Memory B cell (primary cell): ENCODE measurements at places on chromosomes 11 and 22.

- no peak for DNase-seq
Measured at GRCh38 chr11:43567396-43567975, 113.1 kb upstream of the HSD17B12 start.

DNA sequence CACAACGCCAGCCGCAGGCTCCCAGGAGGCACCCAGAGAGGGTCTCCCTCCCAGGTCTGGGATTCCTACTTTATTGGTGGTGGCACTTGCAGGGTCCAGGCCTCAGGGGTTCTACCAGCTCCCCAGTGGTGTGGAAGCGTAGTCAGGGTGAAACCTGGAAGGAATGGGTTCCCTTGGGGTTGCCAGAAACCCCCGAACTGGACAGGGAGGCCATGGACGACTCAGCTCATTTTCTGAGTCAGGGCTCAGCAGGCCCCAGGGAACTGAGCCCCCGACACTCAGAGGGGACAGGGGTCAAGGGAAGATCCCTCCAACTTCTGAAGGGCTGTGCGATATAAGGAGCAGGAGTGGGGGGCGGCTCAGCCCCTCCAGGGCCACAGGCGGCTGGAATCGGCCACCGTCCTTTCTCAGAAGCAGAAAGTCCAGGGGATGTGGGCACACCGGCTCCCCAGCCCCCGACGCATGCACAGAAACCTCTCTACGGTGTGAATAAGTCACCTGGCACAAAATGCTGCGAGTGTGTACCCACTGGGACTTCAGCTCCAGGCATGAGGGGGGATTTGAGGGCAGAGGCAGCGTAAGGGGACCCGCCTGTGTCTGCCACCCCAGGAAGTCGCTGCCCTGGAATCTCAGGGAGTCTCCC, 25.1 kb downstream of the MRGPRG start:
- DNase-seq: no peak

DNA sequence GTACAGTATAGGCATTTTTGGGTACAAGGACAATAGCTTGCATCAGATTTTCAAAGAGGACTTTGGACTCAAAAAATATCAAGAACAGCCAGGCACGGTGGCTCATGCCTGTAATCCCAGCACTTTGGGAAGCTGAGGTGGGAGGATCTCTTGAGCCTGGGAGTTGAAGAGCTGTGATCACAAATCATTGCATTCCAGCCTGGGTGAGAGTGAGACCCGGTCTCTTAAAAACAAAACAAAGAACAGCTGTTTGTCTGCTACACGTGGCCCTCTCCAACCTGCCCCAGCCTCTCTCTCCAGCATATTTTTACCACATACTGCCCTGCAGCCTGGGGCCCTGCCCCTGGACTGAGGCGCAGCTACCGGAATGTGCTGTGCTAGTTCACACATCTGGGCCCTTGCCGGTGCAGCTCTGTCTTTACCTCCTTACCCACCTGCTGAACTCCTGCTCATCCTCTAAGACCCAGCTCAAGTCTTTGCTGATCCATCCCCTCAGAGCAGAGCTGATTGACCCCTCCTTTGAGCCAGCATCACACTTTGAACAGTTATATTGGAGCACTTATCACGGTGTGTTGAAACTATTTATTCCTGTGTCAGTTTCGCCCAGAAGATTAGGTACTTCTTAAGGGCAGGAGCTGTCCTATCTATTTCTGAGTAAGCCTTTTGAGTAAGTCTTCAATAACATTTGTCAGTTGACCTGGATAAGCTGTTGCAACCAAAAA, 29.4 kb downstream of the GRIK4 start:
- DNase-seq: no peak

DNA sequence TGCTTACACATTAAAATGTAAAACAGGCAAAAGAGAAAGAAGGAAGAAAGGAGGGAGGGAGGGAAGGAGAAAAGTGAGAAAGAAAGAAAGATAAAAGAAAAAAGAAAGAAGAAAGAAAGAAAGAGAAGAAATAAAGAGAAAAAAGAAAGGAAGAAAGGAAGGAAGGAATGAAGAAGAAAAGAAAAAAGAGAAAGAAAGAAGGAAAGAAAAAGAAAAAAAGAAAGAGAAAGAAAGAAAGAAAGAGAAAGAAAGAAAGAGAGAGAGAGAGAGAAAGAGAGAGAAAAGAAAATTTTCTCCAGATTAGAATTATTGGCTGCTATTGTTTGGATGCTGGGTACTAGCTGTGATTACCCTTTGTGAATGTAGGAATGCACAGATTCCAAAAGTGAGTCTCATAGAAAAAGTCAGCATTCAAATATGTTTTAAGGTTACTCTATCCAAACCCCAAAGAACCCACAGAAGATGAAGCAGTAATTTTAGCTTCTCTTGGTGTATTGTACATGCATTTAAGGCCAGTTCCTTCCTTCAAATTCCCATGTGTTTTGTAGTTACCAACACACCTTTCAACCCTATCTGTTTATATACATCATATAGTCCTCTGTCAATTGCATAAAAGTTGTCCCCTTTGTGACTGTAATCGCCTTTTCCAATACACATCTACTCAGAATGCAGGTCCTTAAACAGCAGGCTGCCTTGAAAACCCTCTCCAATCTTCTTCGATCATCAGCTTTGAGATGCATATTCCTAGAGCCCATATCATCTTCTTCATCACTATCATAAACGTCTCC, 789 bp upstream of the FAM111A start:
- no peak for DNase-seq

DNA sequence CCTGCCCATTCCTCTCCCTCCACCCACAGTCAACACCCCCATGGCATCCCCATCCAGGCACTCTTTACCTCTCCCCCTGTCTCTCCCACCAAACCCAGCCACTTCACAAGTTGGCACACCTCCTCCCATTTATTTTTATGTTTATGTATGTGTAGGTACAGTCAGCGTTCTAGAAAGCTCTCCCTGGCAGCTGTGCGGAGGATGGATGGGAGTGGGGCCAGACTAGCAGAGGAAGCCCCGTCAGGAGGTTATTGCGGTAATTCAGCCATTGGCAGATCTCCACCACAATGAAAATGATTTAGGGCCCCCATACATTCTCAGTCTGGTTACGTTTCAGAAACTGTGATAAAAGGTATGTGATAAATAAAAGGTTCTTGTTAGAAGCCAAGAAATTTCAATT, 51.3 kb downstream of the BTG4 start:
- no peak for DNase-seq

- no peak for DNase-seq
Measured at GRCh38 chr11:61287338-61287977, 7.7 kb downstream of the VWCE start.

- DNase-seq: no peak
Measured at GRCh38 chr11:120168108-120168959, 30.4 kb upstream of the TRIM29 start.

- no peak for DNase-seq
Measured at GRCh38 chr22:31871480-31871879, 72.9 kb upstream of the YWHAH start.

DNA sequence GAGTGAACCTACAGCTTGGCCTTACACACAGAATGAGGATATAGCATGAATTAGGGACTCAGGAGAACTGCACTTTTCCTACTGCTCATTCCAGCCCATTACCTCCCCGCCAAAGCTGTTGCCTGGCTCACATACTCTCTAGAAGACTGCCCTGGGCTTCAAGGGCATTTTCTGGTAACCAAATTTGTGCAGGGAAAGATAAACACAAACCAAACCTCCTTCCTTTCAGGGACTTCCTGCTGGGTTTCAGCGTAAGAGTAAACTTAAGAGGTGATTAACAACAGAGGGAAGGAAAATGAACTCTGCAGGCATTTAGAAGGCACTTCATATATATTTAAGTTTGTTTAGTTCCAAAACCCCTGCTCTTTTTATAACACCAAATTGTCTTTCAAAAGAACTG, 194.9 kb downstream of the SWAP70 start:
- DNase-seq: no peak

DNA sequence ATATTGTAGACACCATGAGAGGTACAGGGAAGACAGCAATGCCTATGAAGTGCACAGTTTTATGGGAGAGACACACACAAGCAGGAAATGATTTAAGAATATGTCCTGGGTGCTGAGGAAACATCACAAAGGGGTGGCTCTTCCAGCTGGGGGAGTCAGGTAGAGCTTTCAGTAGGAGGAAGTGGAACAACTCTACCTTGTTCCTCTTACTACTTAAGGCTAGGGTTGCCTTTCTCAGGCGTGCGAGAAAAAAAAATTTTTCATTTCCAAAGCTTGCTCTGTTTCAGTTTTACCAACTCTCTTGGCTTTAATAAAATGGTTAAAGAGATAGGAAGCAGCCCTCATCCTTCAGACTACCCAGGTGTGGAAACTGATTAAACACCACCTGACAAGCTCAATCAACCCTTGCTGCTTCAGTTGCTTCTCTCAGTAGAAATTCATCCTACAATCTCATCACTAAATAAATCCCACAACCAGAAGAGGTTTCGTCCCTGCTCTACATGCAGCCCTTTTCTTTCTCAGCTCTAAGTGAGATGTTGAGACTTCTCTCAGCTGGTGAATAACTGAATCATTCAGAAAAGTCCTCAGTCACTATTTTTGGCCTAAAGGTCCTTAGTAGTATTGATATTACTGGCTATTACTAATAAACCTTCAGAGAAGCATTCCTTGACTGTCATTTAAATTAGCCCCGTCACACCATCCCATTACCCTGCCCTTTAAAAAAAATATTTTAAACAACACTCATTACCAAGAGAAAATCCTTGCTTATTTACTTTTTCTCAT, 5.9 kb downstream of the ABTB2 start:
- DNase-seq: no peak
